ENCODE measurements at places on chromosomes 5 and 9. TPM values are rescaled to one million over a fixed set of nuclear protein-coding genes. Genes with fewer than 3 reads are reported as not detected.

CORO2A gene
- total RNA-seq = 0.56 TPM

NR4A3 gene
- 3.7 TPM for total RNA-seq

PDZD2 gene
- total RNA-seq = 0.28 TPM

PCDHA12 gene
- total RNA-seq = 0.28 TPM

PCDHA10 gene
- 0.28 TPM for total RNA-seq

LRRTM2 gene
- total RNA-seq = under 0.01 TPM

FAM200C gene
- total RNA-seq = 6.3 TPM

WHRN gene
- total RNA-seq = 0.56 TPM

FOXD4L3 gene
- total RNA-seq = under 0.01 TPM

PCDHGB1 gene
- 0.38 TPM for total RNA-seq

CNTNAP3 gene
- total RNA-seq = 2.9 TPM

Measured in regular cardiac myocyte (primary cell).